Activated T-cell treated with anti-CD3 and anti-CD28 coated beads for 4 hours (primary cell): ENCODE measurements at places on chromosomes 7 and 10.

DNA sequence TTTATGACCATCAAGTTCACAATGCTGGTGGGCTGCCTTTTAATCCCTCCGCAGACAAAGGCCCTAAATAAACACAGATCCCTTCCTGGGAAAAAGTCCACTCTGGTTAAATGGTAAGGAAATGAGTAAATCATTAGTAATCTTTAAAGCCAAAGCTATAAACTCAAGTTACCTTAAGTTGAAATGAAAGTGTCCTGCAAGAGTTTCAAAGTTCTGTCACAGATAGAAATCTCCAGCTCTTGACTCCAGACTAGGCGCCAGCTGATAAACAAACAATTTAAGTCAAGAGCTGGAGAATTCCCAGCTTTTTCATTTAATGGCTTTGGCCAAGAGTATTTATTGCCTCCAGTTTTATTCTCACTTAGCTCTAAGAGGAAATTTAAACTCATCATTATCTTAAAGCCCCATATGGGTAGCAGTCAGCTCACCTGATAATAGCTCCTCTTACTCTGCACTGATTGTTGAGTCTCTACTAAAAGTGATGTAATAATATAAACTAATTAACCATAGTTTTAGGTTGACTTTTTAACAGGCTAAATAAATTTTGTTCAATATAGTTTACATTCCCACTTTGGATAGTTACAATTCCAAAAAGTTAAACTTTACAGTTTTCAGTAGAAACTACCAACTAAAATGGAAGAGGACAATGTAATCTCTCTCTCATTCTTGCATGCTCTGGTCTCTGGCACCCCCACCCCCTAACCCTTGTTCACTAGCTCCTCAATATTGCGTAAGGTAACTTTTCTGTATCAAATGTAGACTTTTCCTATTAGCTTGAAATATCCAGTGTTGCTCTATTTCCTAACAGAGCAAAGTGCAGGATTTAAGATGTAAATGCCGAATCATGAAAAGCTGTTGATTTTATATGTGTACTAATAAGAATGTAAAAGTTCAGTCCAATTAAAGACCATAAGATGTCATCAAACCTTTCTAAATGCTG lies 56.1 kb downstream of the HIBADH start:
- no peak for DNase-seq

GRCh38 chr7:36810032-36810431 lies 85.7 kb upstream of the AOAH start:
- DNase-seq, result no peak

GRCh38 chr7:133688483-133689239 lies 435.8 kb downstream of the EXOC4 start:
- no peak for DNase-seq

- no peak for DNase-seq
Measured at GRCh38 chr7:131186816-131187215, 140.9 kb upstream of the MKLN1 start.

GRCh38 chr7:113550966-113551365 lies 367.8 kb downstream of the PPP1R3A start:
- DNase-seq, result no peak

GRCh38 chr10:81696609-81697388 lies 178.2 kb upstream of the NRG3 start:
- no peak for DNase-seq

GRCh38 chr7:44223362-44224079 lies 22.7 kb downstream of the YKT6 start:
- DNase-seq, result no peak
